Activated T-helper 9 cell treated with anti-CD3 and anti-CD28 coated beads, Interleukin-2, amount 50 U/mL, for 16 hours (primary cell): ENCODE measurements at places on chromosomes 11 and 22.

DNA sequence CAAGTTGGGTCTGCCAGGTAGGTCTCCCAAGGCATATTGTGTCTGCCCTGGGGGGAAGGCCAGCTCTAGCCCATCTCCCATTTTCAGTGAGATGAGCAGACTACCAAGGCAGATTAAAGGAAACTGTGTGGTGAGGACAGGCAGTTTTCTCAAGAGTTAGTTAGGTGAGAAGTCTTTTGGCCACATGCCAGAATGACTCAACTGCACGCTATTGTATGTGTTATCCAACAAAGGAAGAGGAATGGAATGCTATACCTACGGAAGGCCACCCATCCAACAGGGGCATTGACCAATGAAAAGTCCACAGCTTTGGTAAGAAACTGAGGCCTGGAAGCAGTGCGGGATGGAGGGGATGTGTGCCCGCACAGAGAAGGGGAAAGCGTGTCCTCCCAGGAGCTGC, 941.7 kb downstream of the NTM start:
- no peak for DNase-seq

- no peak for DNase-seq
Observed at GRCh38 chr22:19748991-19749664, 11.4 kb upstream of the TBX1 start.

DNA sequence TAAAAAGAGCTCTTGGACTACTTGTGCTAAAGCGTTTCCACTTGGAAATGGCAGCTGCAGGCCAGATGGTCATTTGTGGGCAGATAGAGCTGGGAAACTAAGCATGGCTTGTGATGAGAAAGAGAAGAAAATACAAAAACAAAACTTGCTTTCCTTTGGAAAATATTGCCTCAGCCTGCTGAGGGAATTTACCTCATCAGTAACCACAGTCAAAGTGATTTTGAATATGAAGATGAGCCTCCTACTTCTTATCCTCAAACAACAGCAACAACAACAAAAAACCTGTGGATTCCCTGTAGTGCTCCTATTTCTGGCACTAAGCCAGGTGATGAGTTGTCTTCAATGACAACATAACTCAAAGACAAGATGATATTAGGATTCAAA, 62.7 kb upstream of the FIBIN start:
- no peak for DNase-seq

DNA sequence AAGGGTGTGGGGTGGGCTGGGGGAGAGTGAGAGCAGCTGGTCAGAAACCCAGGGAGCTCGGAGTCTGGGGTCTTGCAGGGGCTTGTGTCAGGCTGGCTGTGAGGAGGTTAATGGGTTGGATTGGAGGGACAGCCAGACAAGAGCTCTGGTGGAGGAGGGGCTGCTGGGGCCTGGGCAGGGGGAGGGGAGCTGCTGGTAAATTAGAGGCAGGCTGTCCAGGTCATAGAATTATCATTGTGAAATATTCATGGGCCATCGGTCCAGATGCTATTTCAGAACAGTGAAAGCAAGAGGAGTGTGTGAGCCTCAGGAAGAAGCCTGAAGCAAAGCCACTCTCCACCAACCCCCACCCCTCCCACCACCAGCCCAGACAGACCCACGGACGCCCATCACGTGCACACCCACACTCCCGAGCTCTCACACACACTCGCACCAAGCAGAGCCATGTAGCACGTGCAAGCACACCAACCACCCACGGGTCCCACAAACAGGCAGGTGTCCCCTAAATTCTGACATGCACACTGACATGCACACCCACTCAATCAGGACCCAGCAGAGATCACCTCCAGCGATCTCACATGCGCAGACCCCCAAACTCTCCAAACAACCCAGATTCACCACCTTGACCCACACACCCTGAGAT, 18.8 kb downstream of the RTN4RL2 start:
- no peak for DNase-seq

- no peak for DNase-seq
Observed at GRCh38 chr11:110096496-110096895, 3.3 kb downstream of the ZC3H12C start.

DNA sequence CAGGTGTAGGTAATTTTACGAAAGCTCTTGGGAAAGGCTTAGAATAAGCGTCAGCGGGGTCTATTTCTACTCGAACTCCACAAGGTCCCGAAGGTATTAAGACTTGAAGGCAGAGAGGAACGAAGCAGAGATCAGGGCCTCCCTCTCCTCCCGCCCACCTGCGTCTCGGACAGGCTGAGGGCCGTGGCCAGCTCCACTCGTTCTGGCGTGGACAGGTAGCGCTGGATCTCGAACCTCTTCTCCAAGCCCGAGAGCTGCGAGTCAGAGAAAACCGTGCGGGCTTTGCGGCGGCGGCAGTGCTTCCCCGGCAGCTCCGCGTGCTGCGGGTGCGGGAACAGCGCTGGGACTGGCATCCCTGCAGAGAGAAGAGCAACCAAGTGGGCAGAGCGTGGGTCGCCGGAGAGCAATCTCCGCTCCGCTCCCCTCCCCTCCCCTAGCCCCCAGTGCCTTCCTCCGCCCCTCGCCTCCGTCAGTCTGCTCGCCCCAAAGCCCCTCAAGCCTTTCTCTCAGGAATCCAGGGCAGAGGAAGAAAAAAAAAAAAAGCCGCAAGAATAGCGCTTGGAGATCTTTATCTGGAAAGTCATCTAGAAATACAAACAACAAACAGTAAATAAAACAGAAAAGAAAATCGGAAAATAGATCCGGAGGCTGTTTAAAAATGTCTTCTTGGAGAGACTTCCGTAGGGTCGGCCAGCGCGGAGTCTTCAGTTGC, 2.4 kb downstream of the BSX start:
- no peak for DNase-seq

DNA sequence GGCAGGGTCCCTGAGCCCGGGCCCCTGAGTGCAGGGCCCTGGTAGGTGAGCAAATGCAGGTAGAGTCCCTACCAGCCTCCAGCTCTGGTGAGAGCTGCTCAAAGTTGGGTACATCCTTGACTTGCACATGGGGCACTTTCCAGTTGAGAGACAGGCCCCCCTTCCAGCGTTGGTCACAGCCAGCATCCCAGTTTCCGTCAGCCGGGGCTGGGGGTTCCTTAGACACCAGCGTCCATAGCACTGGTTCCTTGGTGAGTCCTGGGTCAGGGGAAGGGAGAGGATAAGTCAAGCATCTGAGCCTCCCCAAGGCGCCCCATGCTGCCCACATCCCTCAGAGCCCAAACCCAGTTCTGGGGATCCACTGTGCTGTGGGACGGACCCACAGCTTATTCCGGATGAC, 5.6 kb downstream of the PNPLA5 start:
- no peak for DNase-seq
